Naive thymus-derived CD8-positive, alpha-beta T cell (primary cell): ENCODE measurements at places on chromosomes 13 and 19.

GRCh38 chr13:44592216-44592847, 16.2 kb upstream of the TSC22D1 start:
- DNase-seq: no peak

GRCh38 chr13:99392470-99393135, 85.4 kb upstream of the GPR183 start:
- DNase-seq: no peak

GRCh38 chr19:15195371-15196334, 5.1 kb downstream of the NOTCH3 start:
- DNase-seq: no peak

DNA sequence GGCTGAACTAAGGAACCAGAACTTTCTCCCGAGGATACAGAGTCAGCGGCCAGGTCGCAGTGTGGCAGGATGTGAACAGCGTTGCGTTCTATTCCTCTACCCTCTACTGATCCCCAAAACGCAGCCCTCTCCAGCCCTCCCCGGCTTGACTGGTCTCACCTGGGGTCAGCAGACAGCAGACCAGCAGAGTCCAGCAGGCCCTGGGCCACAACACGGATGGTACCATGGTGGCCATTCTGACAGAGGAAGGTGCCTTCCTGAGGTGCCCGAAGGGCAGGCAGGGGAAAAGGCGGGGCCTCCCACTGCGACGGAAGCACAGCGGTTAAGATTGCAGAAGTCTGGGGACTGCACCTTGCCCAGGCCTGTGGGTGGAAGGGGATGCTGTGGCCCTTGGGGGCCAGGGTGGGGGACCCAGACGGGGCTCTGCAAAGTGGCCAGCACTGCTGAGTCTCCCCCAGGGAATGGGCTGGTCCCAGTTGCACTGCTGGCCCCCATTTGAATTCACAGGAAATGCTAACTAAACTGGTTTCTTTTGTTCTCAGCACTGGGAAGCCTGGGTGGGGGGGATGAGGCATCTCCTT, at the start of gene ICAM3:
Gene ICAM3 (minus strand): TSS at position 245 of the 581 bp plus-strand sequence. CDS start 10 bp downstream, at position 235.
- peak; percentile 56 for DNase-seq

DNA sequence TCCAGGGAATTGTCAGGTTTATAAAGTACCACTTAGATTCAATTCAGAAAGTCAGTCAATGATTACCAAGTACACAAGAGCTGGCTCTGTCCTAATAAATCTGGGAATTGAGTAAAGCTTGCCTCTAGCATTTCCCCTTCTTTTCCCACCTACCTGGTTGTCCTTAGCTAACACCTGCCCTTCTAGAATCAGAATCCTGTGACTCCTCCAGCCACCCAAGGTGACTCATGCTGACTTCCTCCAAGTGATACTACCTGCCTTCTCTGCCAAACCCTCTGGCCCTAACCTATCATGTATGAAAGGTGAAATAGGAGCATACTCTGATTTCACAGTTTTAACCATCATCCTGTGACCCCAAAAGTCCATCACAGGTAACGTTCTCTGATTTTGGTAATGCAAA, 151.2 kb downstream of the DIAPH3 start:
- no peak for DNase-seq

- no peak for DNase-seq
Measured at GRCh38 chr13:103471896-103472295, 405.7 kb upstream of the SLC10A2 start.

GRCh38 chr13:43054803-43055802, 31.7 kb downstream of the DNAJC15 start:
- peak; percentile 57 for DNase-seq

GRCh38 chr13:110307767-110308655, 927 bp downstream of the COL4A2 start:
- DNase-seq: no peak

DNA sequence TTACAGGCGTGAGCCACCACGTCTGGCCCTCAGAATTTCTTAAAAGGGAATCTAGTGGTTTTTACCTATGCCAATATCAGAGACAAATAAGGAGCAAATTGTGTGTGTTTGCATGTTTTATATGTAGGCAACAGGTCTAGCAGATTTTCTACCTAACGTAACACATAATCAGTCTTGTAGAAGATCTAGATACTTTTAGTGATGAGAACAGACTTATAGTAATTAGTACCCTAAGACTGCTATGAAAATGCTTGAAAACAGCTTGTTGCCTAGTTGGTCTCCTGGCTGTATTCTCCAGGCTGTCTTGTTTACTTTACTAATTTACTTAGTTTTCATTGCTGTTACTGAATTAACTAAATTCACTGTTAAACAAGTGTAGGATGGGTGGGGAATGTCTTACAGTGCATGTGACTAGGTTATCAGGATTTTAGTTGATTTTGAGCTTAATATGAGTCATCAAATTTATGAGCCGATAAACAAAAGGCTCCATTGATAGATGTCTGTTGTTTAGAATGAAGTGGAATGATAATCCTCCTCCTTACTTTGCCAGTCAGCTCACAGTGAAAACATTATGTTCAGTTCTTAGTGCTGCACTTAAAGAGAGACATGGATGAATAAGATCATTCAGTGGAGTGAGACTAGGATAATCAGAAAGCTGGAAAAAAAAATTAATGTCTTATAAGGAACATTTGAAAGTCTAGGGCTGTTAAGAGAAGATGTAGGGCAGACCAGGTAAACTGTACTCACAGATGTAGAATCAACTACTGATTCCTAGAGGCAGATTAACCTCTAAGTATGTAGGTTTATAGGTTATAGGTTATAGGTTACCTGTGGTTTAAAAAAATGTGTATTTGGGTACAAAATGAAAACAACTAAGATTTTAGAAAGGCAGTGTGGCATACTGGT, 22.4 kb downstream of the GTF2F2 start:
- DNase-seq: no peak

GRCh38 chr13:113089693-113090414, 15.7 kb upstream of the F7 start:
- no peak for DNase-seq

DNA sequence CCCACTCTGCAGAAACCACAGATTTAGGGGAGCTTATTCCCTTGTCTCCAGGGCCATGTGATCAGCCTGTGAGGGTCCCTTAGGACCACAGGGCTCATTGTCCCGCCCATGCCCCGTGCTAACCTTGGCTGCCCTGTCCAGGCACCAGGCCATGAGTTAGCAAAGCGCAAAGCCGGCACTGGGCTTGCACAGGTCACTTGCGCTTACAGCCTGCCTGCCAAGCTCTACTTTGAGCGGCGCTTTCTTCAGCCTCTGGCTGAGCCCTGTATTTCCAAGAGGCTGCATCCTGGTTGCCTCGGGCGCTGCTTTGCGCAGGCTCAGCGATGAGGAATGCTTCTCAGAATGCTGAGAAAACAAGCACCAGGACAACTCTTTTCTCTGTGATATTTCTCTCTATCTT, 188.0 kb downstream of the TDRD3 start:
- DNase-seq: no peak

DNA sequence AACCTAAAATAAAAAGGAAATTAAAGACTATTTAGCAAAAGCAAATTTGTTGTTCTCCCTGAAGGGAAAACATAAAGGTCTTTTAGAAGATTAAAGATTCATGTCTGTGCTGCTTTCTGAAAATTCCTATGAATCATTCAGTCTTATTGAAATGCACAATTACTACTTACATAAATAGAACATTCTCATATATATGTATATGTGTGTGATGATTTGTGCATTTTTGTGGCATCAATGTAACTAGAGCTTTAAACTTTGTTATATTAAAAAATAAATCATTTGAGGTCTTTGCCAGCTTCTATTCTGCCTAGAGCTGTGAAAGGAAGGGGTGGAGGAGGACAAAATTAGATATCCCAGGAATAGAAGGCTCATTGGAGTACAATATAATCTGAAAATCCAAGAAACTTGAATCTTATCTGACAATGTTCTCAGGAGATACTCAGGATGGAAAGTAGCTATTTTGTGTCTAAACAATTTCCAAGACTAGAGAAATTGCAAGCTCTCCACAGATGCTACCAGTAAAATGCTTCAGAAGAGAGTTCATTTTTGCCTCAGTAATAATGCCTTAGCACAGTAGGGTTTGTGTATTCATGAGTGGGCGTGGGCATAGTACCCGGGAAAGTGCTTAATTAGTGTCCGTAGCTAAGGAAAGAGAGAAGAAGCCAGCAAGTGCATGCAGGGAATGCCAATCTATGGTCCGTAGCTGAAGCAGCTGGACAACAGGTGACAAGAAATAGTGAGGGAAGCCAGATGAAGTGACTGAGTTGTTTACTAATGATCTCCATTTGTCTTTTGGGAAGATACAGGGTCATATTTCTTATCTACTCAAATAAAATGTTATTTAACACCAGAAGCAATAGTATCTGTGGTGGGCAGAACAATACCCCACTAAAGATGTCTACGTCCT, 395.5 kb upstream of the NBEA start:
- DNase-seq: no peak

DNA sequence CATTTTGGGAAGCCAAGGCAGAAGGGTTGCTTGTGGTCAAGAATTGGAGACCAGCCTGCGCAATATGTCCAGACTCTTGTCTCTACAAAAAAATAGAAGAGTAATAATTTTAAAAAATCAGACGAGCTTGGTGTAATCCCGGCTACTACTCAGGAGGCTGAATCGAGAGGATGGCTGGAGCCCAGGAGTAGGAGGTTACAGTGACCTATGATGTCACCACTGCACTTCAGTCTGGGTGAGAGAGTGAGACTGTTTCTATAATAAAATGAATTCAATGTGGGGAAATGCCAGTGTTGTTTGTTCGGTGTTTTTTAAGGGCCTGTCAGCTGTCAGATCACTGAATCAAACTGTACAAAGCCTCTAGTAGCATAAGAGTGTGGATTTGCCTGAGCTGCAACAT, 1.2 kb upstream of the FBXL3 start:
- DNase-seq: no peak

- no peak for DNase-seq
Measured at GRCh38 chr19:28075229-28075628, 1137.7 kb downstream of the UQCRFS1 start.

GRCh38 chr13:60850526-60850925, 453.5 kb downstream of the TDRD3 start:
- no peak for DNase-seq

GRCh38 chr13:48693998-48694397, 40.3 kb downstream of the CYSLTR2 start:
- no peak for DNase-seq

- DNase-seq: peak; percentile 73
Measured at GRCh38 chr19:9914315-9915207, 21.8 kb downstream of the OLFM2 start.

GRCh38 chr19:48495396-48495795, 16.2 kb downstream of the LMTK3 start:
- no peak for DNase-seq

GRCh38 chr13:30362869-30363268, 55.5 kb upstream of the KATNAL1 start:
- DNase-seq: no peak

GRCh38 chr19:46349311-46349993, 2.6 kb downstream of the PPP5C start:
- DNase-seq: no peak

DNA sequence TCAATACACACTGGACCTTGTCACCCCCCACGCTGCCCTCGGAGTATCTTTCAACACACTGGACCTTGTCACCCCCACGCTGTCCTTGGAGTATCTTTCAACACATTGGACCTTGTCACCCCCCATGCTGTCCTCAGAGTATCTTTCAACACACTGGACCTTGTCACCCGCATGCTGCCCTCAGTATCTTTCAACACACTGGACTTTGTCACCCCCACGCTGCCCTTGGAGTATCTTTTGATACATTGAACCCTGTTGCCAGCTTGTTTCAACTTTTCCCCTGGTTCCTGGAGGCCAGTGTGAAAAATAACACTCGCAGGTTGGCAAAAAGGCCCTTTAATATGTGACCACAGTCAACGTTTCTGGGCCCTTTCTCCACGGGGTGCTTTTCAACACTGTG, 247.8 kb downstream of the TEX29 start:
- no peak for DNase-seq

DNA sequence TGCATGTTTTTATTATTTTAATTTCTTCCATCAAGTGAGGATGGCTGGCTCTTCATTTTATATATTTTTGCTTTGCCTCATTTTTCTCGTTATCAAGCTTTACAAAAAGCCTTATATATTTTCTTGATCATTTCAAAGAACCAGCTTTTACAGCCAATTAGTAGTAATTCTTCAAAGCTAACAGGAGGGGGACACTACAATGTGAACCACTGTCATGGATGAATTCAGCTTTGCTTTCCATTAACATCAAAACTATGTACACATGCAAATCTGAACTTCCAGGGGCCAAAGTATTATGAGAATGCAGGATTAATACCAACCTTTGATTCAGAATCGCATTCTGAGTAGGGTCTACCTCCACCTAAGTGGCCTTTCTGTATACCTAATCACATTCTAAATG, 11.1 kb downstream of the UQCRFS1 start:
- no peak for DNase-seq

- DNase-seq: no peak
Measured at GRCh38 chr19:43789029-43789428, 8.3 kb upstream of the KCNN4 start.

- DNase-seq: no peak
Measured at GRCh38 chr13:28320884-28321574, 173.9 kb downstream of the FLT1 start.

GRCh38 chr13:108126056-108126455, 89.3 kb downstream of the LIG4 start:
- no peak for DNase-seq

- no peak for DNase-seq
Measured at GRCh38 chr13:68345963-68346531, 1115.9 kb upstream of the PCDH9 start.

DNA sequence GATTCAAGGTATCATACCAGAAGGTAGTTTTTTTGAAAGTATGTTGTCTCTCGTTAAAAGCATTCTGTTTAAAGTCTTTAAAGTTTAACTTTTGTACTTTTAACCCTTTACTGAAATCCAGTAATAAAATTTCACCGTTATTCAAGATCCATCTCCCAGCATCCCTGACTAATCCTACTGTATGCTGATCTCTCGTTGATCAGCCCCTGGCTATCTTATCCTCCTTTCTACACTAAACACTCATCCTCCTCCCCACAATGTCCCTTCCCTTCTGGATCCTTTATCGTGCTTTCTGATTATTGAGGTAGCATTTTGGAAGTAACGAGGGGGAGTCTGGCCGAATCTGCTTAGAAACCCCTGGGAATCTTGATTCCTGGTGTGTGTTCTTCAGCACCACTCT, 1.3 kb downstream of the TPP2 start:
- no peak for DNase-seq

DNA sequence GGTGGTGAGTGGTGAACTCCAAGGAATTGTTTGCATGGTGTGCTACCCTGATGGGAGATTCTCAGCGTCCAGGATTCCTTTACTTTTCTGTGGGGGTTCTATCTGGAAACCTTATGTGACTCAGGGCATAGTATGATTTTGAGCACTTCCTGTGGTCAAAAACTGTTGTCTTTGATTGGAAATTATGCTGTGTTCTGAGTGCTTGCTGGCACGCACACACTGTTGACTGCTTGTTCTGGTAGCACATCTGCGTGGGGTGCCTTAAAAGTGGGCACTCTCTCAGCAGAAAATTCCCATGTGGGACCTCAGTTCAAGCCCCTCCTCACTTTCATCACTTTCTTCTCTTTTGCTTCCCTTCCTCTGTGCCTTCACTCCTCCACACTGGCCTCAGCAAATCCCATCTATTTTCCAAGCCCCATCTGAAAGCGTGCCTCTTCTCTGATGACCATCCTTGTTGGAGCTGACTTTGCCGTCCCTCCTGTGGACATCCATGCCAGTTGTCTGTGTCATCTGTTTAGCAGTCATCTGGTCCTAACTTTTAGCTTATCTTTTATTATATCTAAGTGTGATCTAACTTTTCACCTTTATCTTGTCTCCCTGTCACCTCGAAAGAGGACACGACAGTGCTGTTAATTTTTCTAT, 56.4 kb upstream of the NPAS1 start:
- no peak for DNase-seq

- DNase-seq: no peak
Measured at GRCh38 chr19:57978586-57979289, 4.4 kb upstream of the C19orf18 start.
